ENCODE measurements at places on chromosomes 3 and 15.

GRCh38 chr15:84616235-84616634 lies 15.4 kb downstream of the ZSCAN2 start:
- no peak for DNase-seq

DNA sequence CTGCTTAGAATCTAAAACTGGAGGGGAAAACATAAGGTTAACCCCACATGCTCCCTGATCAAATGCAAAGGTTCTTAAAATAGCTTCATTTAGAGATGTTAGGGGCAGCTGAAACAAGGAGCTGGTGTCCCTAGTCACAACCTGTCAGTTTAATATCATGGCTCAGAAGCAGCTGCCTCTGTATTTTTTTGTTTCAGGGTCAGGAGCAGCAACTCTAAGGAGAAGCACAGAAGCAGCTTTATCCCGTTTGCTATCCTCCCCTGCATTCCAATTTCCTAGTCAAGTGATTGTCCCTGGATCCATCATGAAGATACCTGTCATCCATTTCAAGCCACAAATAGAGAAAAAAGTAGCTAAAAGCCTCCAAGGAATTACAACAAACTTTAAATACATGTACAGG lies 4.1 kb downstream of the FILIP1L start:
- DNase-seq, result no peak

- DNase-seq, result no peak
Measured at GRCh38 chr15:84666373-84666772, 8.4 kb upstream of the NMB start.

- no peak for DNase-seq
Measured at GRCh38 chr15:81308260-81308659, 15.7 kb downstream of the STARD5 start.

GRCh38 chr3:152499791-152500385 lies 231.2 kb downstream of the MBNL1 start:
- no peak for DNase-seq

- no peak for DNase-seq
Measured at GRCh38 chr15:66498501-66499386, 1.2 kb upstream of the SNAPC5 start.

DNA sequence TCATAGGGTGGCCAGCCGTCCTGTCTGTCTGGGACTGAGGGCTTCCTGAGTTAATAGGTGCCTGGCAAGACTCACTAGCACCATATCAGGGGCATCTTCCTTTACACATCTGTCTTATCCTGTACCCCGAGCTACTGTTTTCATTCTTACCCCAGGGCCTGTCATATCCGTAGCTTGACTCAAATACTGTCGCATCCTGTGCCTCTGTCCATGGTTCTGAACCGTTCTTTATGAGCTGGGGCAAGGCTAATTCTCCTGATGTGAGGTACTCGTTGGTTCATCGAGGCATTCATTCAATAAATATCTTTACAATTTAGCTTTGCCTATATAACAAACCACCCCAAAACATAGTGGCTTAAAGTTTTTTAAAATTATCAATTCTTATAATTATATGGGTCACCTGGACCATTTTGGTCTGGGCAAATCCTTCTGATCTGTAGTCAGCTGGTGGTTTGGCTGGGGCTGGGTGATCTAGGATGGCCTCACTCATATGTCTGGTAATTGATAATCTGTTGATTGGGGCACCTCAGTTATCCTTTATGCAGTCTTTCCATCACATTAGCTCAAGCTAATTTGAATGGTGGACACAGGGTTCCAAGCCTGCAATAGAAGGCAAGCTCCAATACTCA lies 121.2 kb downstream of the TLE3 start:
- no peak for DNase-seq

- no peak for DNase-seq
Measured at GRCh38 chr3:117788506-117788905, 1078.9 kb downstream of the TUSC7 start.

DNA sequence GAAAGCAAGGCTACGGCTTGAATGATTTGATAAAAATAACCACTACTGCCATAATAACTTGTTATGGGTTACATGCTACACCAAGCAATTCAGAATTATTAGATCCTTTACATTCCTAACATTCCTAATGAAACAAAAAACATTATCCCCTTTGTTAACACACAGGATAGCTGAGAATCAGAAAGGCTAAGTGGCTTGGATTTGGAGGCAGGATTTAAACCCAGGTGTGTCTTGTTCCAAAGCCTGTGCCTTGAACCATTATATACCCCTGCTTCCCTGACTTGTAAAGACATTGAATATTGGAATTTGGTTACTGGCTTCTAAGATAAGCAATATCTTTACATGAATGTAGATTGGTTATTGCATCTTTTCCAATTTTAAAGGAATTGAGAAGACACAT lies 417.1 kb upstream of the GOLIM4 start:
- no peak for DNase-seq

DNA sequence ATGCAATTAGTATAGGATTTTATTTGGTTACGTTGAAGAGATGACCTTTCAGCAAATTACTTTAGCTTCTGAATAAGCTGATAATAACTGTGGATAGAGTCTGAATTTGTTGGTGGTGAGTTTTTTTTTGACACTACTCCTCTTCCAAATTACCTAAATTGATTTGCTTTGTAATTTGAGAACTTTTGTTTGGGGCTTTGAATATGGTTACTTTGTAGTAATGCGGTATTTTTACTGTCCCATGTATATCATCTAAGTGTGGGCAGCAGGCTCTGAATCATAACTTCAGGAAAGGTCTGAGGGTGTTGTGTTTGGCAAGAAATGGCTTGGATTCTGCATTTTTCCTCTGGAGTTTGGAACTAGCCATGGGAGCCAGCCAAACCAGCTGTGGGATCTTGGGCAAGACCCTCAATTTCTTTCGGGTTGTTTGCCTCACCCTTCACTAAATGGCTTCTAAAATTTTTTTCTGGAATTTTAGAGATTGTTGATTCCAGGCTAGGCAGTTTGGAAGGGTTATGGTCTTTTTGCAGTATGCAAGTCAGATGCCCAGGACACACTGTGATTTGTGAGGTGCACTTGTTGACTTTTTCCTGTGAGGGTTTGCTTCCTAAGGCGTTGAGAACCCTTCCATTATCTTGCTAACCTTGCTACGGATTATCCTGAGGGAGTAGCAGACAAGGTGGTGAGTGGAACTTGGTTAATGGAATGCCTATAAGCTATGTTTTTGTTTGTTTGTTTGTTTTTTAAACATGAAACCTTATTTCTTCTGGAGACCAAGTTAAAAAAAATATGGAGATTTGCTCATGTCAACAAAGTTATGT lies 10.4 kb downstream of the PTPRG start:
- no peak for DNase-seq

- no peak for DNase-seq
Measured at GRCh38 chr15:61992518-61992917, 67.7 kb downstream of the VPS13C start.

GRCh38 chr3:70992131-70992530 lies 591.4 kb downstream of the FOXP1 start:
- no peak for DNase-seq

DNA sequence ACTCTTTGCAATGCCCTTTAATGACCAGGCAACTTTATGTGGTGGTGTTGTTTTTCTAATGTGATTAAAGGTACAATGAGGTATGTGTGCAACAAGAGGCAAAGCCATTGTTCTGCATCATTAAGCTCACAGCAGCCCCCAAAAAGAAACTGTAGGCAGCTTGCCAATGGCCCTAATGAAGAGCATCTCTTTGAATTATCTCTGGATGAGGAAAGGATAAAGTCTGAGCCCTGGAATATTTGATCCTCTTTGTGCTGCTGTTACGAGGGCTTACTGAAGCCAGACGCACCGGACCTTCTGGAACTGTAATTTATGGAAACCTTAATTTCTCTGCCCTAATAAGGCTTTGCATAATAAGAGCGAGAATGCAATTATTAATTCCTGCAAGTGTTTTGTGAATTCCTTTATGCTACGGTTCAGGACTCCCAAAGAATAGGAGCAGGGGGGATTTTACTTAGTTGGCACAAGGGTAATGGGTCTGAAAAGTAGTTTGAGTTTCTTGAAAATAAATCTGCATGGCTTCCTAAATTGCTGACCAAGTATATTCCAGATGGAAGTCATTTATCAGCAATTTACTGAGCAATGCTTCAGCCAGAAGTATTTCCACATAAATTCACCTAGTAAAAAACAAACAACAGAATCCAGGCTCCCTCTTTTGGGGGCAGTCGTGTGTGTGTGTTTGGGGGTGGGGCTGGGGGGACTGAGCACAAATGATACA lies 193.4 kb downstream of the PDZRN3 start:
- no peak for DNase-seq

DNA sequence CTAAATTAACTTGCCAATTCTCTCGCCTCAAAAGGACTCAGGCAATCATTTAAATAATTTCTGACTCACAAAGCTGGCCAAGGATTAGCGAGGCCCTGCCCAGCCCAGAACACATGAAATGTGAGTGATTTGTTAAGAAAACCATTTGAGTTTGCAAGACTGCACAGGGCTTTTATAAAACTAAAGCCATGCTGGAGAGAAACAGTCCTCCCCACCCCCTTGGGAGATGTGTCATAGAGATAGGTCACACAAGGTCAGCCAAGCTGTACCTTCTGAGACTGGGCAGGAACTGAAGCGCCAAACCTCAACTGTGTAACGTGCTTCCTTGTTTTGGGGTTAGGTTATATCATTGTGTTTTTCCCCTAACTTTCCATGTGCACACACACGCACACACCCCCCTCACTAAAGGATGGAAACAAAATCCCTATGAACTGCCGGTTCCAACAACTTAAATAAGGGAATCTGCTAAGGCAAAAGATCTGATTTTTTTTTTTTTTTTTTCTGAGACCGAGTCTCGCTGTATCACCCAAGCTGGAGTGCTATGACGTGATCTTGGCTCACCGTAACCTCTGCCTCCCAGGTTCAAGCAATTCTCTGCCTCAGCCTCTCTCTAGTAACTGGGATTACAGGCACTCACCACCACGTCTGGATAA lies 8.1 kb downstream of the SPATA12 start:
- DNase-seq, result no peak

DNA sequence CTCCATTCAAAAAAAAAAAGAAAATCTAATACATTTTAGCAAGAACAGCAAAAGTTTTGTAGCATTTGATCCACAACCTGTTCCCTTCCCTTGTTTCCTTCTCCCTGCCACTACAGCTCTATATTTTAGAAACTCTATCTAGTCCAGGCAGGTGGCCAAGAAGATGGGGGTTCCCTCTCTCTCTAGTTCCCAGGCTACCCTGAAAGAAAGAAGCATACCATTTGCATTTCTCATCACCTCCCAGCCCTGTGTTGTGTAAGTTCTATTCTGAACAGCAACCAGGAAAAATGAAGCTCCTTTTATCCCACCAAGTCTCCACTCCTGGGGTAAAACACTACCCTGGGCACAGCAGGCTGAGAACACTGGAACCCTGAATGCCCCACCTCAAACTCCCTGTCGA lies 100.0 kb downstream of the PCCB start:
- no peak for DNase-seq

DNA sequence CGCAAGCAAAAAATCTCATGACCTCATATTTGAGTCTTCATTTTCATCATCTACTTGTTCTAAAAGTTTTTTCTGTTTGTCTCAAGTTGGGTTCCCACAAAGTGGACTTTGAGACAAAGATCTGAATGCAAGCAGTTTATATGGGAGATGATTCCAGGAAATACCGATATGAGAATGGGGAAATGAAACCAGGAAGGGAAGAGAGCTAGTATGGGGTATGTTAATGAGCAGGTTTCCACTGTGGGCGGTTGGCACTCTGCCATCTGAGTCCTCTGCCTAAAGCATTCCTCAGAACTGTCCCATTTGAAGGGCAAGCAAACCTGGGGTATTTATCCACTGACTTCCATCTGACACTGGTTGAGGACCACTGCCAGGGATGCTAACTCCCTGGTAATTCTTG lies 8.8 kb downstream of the ADPRH start:
- DNase-seq, result no peak

DNA sequence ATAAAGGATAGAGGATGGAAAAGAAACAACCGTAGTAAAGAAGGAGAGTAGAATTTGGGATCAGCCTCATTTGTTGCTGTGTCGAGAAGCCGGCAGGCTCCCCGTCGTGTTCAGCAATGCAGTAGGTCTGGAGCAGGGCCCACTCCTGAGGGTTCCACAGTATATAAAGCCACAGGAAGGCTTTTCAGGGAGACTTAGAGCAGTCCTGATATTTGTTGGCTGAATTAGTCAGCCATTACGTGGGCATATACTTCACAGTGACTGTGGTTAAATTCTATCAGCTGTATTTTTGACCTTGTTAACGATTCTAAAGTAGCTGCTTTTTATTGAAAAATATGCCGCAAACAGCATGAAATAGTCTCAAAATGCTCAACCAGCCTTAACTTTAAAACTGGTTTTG lies 149.5 kb downstream of the ITPR1 start:
- DNase-seq, result no peak

- no peak for DNase-seq
Measured at GRCh38 chr15:97654481-97655076, 305.9 kb upstream of the ARRDC4 start.

- no peak for DNase-seq
Measured at GRCh38 chr15:73681063-73681462, 3.1 kb upstream of the CD276 start.

- no peak for DNase-seq
Measured at GRCh38 chr3:120407508-120408287, 43.1 kb downstream of the FSTL1 start.

DNA sequence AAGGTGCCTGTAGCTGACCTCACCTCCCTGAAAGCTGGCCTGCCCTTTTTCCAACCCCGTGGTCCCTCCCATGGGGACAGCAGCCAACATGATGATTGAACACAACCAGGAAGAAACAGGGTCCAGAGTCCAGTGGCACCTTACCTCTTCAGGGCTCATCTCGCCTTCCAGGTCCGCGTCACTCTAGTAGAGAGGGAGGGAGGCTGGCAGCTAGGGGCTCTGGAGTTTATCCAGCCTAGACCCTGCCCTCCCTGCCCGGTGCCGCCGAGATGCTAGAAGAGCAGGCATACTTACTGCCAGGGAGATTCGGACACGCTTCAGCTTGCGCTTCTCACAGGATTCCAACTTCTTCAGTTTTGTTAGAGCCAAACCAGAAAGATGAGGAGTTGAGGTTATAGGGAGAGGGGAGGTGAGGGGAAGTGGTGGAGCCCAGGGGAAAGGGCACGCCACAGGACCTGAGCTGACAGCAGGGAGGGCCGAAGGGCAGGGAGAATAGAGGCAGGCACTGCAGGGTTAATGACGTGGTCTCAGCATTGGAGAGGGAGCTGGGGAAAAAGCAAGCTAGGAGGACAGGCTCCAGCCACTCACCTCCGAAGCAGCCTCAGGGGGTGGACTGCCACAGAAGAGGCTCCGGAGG lies 9.1 kb downstream of the CLCN2 start:
- DNase-seq, result no peak

DNA sequence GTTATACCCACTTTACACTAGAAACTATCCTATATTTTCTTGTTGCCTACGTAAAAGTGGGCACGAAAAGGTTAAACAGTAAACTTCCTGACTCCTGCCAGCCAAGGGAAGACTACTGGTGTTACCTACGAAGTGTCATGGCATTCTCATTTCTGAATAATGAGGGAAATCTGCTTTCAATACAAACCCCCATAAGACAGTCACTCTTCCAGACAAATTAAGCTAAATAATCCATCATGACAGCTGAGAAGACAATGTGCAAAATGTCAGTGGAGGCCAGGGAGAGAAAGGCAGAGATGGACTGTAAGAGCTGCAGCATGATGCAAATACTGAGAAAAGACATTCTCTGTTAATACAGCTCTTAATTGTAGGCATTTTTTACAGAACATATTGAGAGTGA lies 136.5 kb downstream of the SERPINI1 start:
- no peak for DNase-seq
